T-helper 17 cell (primary cell): ENCODE measurements at places on chromosomes 6 and 20. TPM values are rescaled to one million over a fixed set of nuclear protein-coding genes. Genes with fewer than 3 reads are reported as not detected.

BPIFB4 gene
- not detected for total RNA-seq

GNAS-AS1 gene
- total RNA-seq = 0.72 TPM

PAK5 gene
- total RNA-seq = not detected

C2 gene
- total RNA-seq = not detected

SIRPG gene
- total RNA-seq = 45.3 TPM

CLPSL1 gene
- total RNA-seq = not detected

HIVEP2 gene
- 78.6 TPM for total RNA-seq
